Left renal cortex interstitium (tissue), 4 donors: ENCODE measurements at places on chromosomes 11 and 22. TPM values are rescaled to one million over a fixed set of nuclear protein-coding genes. Genes with fewer than 3 reads are reported as not detected.

Gene RTN4R
- polyA plus RNA-seq, result 10.4 TPM

- no peak for DNase-seq
These were observed 22.9 kb upstream of the FGF3 start for GRCh38 chr11:69841859-69842698.

- no peak for DNase-seq
These were observed 20.2 kb downstream of the NUP50 start for GRCh38 chr22:45183974-45184373.

- no peak for DNase-seq
These were observed 136.9 kb downstream of the METTL15 start for GRCh38 chr11:28245131-28245530.

- no peak for DNase-seq
These were observed 77.6 kb downstream of the PLEKHA7 start for GRCh38 chr11:16936643-16937042.

GRCh38 chr11:31957674-31958073, 133.2 kb upstream of the RCN1 start:
- no peak for DNase-seq

DNA sequence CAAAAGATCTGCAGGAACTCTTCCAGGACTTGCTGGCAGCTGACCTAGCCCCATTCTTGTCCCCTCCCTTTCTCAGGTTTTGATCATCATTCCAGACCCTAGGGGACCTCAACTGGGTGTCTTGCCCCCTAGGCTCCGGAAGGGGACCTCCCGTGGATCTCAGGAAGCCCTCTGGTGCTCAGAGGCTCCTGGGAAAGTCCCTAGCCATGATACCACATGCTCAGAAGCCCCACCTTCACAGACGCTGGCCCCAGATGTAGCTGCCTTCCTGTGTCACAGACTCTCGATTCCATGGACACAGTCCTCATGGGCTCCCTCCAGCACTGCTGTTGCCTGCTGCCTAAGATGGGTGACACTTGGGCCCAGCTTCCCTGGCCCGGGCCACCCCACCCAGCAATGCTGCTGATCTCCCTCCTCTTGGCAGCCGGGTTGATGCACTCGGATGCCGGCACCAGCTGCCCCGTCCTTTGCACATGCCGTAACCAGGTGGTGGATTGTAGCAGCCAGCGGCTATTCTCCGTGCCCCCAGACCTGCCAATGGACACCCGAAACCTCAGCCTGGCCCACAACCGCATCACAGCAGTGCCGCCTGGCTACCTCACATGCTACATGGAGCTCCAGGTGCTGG, at the start of gene LRRC55:
TSS of gene LRRC55 (plus strand) at position 276 of the 628 bp plus-strand sequence. CDS start at position 346, 70 bp downstream.
- no peak for DNase-seq

DNA sequence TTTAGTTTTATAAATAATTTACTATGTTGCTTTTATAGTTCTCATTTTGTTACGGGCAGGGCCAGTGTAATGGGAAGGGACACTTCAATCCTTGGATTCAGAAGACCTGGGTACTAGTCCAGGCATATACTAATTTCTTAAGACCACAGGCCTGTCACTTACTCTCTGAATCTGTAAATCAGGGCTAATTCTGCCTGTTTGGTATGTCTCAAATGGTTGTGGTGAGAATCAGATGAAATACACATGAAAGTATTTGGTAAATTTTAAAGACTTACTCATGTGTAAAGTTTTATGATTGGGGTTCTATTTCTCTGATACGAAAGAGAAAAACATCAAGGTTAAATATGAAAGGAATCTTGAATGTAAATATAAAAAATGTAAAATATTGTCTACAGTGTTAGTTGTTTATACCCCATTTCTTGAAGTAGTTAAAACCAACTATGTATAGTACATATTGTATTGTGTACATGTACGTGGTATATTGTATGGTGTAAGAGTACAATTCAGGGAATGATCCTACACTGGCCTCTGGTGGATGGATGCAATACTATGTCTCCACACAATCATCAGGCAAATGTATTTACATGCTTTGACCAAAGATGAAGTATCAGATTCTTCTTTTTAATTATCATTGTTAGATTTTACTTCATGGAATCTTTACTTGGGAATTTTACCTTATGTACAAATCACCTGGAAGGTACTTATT, 24.5 kb upstream of the RAG2 start:
- peak; percentile 28 for DNase-seq

DNA sequence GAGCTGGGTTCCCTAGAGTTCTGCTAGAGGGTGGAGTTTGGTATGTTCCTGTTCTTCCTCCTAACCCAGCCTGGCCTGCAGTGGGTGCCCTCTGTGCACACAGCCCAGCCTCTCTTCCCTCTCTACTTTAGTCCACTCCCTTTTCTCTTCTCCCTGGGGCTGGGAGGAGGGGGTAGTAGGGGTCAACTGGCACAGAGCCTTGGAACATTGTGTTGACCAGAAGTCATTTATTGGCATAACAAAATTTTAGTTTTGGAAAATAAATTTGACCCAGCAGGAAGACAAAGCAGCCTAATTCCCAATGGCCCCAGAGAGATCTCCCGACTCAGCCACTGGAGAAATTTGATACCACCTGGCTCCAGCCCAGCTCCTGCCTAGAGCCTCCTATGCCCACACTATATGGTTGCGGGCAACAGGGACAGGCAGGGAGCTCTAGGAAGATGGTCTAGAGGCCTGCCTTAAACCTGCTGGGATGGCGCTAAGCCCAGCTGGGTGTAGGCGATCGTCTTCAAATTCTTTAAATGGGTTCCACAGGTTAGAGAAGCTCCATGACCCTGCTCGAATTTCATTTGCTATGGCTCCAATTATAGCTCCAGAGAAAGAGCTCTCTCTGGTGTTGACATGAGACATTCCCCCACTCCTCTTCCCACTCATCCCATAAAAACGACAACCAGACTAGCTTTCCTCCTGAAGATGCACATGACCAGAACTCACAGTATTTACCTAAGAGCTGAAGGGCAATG, 9.9 kb downstream of the PCSK7 start:
- no peak for DNase-seq

Gene DRICH1
- polyA plus RNA-seq, result 7.1 TPM

Gene RAG2
- 0.73 TPM for polyA plus RNA-seq

GRCh38 chr11:101848262-101848661, 66.5 kb upstream of the CEP126 start:
- DNase-seq, result no peak

DNA sequence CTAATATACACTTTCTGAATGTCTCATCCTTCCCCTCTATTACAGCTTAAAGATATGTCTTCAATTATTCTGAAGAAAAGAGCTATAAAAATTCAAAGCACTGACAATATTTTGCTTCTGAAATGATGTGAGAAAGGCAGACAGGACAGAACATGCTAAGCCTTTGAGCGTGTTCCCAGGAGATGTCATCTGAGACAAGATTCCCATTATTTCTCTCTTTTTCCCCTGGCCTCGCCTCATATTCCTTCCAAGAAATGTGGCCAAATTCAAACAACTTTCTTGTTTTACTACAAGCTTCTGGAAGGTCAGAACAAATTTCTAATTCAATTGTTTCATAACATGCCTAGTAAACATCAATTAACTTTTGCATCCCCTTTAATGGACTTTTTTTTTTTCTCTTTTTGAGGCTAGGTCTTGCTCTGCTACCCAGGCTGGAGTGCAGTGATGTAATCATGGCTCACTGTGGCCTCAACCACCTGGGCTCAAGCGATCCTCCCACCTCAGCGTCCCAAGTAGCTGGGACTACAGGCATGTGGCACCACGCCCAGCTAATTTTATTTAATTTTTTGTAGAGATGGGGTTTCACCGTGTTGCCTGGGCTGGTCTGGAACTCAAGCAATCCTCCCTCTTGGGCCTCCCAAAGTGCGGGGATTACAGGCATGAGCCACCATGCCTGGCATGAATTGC, 37.1 kb upstream of the NFRKB start:
- no peak for DNase-seq

DNA sequence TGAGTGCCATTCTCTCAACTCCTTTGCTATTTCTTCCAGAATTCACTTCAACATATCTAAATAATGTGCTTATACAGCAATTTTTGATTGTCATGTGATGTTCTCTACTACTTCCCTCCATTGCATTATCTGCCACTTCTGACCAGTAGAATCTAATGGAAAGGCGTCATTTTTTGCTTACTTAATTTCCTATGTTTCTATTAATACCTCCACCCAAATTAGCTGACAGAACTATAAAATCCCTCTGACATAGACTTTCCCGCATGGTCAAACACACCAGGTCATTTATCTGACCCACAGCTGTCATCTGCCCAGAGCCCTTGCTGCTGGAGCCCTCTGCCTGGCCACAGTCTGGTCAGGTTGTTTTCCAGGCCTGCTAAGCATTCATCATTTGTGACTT, 258.6 kb upstream of the NARS2 start:
- DNase-seq, result no peak

GRCh38 chr11:117426297-117426685, 98.6 kb downstream of the CEP164 start:
- DNase-seq, result peak; percentile 49

- no peak for DNase-seq
These were observed 27.4 kb downstream of the FBLN1 start for GRCh38 chr22:45529971-45530575.

Gene CRYAB
- 55.3 TPM for polyA plus RNA-seq

Gene C11orf21
- polyA plus RNA-seq, result 0.62 TPM

DNA sequence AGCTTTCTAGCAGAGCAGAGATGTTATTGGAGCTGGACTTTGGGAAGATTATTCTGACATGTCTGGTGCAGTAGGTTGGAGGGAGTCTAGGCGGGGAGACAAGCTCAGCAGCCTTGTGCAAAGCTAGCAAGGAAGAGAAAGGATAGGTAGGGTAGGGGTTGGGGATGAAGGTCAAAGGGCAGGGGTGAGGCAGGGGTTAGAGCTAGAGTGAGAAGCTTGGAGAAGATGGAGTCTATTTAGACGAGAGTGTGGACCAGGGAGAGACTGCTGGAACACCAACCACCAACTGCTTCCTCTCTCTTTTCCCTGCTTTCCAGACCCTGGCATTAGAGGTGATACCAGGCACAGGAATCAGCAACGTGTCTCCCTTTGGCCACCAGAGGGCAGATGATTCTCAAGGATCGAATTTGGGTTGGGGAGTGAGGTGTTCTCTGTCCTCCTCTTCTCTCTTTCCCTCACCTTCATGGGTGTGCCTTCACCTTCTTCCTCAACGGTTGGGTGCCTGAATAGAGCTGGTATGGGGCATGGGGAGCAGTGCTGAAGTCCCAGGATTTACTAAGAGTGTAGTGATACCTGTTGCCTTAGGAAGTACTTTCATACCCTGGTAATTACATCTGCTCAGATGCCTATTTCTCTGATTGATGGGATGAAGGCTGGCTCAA, 1.8 kb upstream of the MARK2 start:
- no peak for DNase-seq

- DNase-seq, result no peak
These were observed 22.8 kb downstream of the LARGE1 start for GRCh38 chr22:33897448-33897835.

GRCh38 chr11:15867871-15868270, 488.5 kb downstream of the SOX6 start:
- DNase-seq, result no peak

DNA sequence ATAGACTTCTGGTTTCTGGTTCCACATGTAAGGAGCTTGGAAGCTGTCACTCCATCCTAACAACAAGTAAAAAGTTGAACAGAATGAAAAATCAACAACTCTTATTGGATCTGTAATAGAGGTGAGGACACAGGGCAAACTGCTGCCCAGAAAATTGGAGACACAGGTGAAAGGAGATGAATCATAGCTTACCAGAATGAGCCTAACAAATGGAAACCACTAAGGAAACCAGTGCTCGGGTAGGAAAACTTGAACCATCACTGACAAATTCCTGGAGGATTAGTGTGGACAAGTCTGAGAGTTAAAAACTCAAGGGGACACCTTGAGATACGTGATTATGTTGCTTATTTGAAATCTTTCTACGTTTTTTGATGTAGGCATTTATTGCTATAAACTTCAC, 52.1 kb downstream of the GDPD4 start:
- DNase-seq, result no peak

- DNase-seq, result no peak
These were observed 23.2 kb downstream of the SMIM38 start for GRCh38 chr11:69178819-69179482.

Gene ACTN3
- 0.67 TPM for polyA plus RNA-seq

DNA sequence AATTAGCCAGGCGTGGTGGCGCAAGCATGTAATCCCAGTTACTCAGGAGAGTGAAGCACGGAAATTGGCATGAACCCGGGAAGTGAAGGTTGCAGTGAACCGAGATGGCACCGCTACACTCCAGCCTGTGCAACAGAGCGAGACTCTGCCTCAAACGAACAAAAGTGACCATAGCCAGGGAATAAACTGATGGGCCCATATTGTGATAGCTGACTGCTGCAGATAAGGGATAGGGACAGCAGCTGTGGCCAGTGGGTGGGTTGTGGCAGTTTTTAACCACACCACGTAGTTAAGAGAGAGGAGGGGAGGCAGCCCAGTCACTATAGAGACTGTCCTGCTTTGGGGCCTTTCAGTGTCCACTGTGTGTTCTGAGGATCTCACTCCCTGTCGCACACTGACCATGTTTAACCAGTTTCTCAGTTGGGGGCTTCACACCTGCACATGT, 58.9 kb downstream of the PISD start:
- DNase-seq, result no peak
